ENCODE measurements at places on chromosomes 2 and 18.
A peak's percentile ranks its signal among the peaks of the same experiment; 100 is the strongest.

DNA sequence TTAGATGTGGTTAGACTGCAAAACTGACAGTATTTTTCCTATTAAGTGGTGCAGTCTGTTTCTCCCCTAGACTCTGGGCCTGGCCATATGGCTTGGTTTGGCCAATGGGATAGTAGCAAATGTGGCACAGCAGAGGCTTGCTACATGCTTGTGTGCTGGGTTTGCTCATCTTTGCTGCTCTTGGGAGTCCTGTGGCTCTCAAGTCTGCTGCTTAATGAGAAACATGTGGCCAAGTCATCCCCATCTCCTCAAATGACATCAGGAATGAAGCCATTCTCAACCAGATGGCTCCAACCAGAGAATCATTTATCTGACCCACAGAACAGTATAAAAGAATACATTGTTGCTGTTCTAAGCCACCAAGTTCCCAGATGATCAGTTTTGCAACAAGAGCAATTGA is 57.1 kb upstream of the PAX3 start:
- DNase-seq = no peak

GRCh38 chr2:113940891-113941290 is 51.0 kb downstream of the ACTR3 start:
- DNase-seq = no peak

- DNase-seq = peak; percentile 24
These were observed 51.8 kb downstream of the ADD2 start for GRCh38 chr2:70716131-70716743.

DNA sequence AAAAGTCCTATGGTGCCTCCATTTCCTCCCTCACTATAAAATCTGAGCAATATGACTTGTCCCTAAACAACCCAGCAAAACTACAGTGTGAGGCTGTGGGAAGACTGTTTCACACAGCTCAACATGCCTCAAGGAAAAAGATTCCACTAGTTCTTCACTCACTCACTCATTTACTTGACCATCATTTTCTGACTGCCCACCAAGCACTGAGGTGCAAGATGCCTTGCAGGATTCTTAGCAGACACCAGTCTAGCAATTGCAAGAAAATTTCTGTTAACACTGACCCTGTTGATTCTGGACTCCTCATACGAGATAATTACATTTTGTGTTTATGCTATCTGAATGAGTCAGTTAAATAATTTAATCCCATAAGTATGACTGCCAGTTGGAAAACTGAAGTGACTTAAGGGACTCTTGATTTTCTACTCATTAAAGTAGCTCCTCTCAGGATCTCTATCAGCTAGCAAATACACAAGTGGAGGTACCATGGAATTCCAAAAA is 51.9 kb upstream of the PCBP1 start:
- no peak for DNase-seq

- no peak for DNase-seq
These were observed 36.9 kb downstream of the RPL37A start for GRCh38 chr2:216535454-216535995.

- no peak for DNase-seq
These were observed 71.2 kb downstream of the CTAGE1 start for GRCh38 chr18:22346401-22346952.

GRCh38 chr2:120739438-120740090 is 3.9 kb downstream of the GLI2 start:
- no peak for DNase-seq

Measured in NCI-H2081 (cell line).